ENCODE measurements at places on chromosomes 4 and X.

DNA sequence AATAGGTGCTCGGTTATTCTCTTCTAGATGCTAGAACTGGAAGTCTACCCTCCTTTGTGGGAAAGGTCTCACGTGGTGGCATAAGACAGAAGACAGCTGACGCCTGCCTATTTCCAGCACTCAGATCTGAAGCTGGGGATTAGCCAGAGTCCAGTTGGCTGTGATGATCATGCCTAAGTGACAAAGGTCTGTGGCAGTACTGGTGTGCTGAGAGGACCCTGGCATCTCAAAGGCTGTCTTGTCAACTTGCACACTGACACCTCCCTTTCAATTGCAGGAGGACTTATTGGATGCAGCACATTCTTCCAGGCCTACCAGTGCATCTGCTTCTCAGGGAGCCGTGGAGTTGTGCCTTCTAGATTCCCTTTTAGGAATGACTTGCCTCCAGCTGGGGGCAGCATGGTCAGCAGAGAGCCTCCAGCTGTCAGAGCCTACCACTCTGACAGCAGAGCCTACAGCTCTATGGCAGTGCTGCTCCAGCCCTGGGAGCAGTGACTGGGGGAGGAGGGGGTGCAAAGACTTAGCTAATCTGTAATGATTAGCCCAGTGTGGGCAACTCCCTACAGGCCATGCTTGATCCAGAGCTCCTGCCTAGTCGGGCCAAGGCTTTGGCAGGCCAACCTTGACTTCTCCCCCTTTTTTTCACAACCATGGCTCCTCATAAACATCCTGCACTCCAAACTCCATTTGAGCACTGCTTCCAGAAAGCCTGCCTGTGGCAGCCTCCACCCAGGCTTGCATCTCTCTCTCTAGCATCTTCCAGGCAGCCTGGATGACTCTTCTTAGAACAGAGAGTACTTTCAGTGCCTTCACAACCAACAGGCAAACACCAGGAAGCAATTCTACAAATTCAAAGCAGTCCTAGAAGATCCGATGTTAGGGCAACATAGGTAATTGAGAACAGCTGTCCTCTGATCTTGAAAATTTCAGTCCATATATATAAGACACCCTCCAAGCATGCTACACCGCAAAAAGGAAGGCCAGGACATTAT, 13.8 kb upstream of the FGFBP2 start:
- no peak for DNase-seq

DNA sequence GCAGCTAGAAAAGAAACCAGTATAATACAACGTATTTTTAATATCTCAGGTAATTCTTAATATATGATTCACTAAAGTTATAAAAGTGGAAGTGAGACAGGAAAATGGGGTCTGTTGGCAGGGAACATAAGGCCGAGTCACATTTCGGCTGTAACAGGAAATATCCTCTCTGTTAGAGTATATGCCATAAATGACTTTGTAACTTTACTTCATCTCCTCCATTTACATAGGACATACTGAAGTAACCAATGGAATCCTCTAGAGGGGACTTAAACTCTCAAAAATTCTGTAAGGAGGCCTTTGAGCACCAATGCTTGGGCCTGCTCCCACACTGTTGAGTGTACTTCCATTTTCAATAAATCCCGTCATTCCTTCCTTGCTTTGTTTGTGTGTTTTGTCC, 71.3 kb downstream of the ANKRD17 start:
- no peak for DNase-seq

DNA sequence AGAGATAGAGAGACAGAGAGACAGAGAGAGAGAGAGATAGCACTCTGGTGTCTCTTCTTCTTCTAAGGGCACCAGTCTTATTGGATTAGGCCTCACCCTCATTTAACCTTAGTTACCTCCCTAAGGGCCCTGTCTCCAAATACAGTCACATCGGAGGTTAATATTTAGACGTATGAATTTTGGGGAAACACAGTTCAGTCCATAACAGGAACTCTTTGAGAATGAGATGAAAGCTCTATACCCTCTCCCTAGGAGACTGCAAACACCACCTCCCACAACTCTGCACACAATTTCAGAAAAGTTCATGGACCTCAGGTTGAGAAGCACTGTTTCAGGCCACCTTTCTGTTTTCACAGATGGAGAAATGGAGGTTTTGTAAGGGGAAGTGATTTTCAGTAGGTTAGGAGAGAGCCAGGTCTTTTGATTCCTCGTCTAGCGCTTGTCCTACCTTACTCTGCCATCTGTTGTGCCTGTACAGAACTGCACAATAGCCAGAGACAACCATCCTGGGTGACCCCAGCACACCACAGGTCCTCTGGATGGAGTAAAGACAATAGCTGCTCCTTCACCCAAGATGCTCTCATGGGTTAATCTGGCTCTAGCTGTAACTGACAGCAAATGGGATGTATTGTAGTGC, 16.9 kb upstream of the LOC101059915 start:
- DNase-seq: no peak

- DNase-seq: no peak
Observed at GRCh38 chrX:107677501-107677901, 49.2 kb downstream of the PRPS1 start.

DNA sequence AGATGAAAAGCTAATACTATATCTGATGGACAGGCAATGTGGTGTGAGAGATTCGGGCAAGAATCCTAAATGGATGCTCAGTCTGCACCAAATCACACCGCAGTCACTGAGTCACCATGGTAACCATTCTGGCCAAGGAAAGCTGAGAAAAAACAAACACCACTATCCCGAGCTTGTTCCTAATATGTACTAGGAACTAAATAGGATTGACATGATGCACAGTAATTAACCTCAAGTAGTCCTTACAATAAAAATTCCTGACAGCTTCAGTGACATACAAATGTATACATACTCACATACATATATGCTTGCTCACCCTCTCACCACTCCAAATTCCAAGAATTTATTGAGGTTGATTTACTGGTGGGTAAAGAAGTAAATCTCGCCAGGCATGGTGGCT, 1.1 kb upstream of the RAB40A start:
- DNase-seq: no peak

DNA sequence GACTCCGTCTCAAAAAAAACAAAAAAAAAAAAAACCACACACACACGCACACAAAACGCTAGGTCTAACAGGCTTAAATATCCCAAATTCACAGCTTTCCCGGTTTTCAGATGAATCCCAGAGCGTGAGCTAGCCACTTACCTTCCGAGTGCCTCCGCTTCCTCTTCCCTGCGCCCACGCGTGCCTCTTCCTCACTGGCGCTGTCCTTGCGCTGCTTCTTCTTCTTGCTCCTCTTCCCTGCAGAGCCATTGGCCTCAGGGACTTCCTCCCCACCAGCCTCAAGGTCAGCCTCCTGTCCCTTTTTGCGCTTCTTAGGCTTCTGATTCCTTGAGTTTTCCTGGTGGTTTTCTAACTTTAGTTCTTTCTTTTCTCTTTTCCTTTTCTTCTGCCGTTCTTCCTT, 15.7 kb downstream of the LYAR start:
- DNase-seq: no peak

DNA sequence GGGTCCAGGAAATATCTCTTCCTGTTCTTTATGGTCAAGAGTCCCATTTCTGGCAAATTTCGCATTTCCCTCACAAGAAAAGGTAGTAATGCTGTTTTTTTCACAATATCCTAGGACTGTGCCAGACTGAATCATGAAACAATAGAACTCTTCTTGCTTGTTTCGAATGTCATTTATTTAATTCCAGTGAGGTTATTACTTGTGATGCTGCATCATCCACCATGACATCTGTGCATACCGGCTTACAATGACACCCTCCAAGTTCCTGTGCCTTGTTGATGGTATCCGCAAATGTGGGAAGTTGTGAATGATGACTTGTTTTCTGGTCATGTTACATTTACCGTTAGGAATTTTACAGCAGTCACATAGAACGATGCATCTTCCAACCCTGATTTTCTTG, 42.9 kb upstream of the SPRY1 start:
- DNase-seq: no peak

- DNase-seq: no peak
Observed at GRCh38 chr4:498328-498904, 540 bp downstream of the ZNF721 start.

DNA sequence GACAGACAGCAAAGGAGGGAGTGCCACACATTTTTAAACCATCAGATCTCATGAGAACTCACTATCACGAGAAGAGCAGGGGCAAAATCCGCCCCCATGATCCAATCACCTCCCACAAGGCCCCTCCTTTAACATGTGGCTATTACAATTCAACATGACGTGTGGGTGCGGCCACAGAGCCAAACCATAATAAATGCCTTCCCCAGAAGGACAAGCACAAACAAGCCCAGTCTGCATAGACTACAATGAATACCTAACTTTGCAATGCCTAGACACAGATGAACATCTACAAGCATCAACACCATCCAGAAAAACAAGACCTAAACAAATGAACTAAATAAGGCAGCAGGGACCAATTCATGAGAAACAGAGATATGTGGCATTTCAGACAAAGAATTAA, 12.3 kb downstream of the ETDA start:
- DNase-seq: no peak

DNA sequence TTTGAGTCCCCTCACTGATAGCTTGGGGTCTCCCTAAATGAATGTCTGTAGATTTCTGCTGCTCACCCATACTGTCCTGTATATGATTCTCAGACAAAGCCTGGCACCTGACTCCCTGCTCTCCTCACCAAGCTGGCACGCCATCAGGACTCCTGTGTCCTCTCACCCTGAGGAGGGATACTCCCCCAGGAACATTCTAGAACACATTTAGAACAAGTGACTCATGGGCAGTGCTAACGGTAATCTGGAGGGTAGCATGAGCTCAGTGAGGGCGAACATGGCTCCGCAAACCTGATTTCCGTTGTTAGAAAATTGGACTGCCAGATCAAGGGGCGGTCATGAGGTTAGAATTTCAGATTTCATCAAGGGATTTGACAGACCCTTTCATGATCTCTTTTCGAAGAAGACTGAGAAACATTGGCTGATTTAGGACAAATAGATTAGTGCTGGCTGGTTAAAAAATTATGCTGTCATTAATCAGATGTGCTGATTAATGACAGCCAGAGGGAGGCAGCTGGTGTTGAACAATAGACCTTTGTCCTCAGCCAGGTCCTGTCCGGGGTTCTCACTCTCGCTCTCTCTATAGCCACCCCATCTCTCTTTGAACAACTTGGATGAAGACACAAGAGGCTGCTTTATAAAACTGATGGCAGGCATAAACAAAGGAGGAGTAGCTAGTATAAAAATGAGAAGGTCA, 244.3 kb downstream of the PTTG2 start:
- no peak for DNase-seq

DNA sequence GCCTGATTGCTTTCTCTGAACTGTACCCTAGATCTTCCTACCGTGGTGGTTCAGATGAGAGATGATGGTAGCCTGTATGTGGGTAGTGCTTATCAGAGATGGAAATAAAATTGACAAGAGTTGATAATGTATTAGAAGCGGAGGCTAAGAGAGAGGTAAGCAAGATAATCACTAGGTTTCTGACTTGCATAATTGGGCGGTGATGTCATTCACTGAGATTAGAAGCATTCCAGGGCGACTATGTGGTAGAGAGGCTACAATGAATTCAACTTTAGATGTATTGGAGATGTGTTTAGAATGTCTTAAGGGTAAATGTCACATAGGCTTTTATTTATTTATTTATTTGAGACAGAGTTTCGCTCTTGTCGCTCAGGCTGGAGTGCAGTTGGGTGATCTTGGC, 415 bp upstream of the TENM3 start:
- no peak for DNase-seq

GRCh38 chr4:26458157-26458561, 32.1 kb downstream of the CCKAR start:
- DNase-seq: no peak

- no peak for DNase-seq
Observed at GRCh38 chr4:152052451-152053057, 291.7 kb upstream of the GATB start.

DNA sequence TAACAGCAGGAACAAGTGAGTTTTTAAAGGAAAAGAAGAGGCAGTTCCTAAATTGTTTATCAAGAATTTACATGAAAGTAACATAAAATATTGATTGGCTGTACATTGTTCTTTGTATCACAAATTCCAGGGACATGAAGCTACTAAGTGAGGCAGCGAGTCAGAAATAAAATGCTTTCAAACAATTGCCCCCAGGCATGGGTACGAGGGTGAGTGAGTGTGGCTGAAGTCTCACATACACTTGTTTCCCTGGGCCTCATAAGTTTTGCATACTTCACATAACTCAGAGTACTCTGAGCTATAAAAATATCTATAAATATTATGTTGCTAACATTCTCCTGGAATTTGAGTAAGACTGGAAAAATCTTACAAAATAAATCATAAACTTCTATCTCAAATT, 511.6 kb upstream of the PRKX start:
- no peak for DNase-seq

DNA sequence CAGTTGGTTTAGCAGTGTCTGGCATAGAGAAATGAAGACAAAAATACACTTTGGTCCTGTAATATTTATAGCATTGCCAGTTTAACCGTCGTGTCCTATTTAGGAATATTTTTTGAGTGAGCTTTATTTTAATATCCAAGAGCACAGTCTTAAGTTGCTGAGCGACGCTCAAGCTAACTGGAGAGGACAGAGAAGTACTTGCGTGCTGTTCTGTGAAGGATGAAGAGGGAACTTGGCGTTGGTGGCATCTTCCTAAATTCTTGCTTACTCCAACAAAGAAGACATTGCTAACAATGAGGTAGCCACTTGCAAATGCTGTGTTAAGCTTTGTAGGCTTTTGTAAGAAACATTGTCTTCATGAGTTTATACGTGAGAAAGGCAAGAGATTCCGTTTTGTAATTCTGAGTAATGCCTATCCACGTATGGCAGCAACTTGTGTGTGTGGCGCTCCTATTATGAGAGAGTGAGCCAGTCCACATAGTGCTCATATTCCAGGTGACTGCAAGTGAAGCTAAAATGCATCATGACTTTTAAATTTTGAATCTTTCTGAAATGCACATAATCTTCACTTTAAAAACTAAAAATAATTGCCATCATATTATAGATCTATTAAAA, 50.6 kb downstream of the SYNPO2 start:
- no peak for DNase-seq

- no peak for DNase-seq
Observed at GRCh38 chr4:10085386-10085785, 31.2 kb downstream of the WDR1 start.

GRCh38 chr4:7423391-7423790, 11.3 kb downstream of the PSAPL1 start:
- no peak for DNase-seq

GRCh38 chr4:177413076-177413475, 29.2 kb downstream of the AGA start:
- no peak for DNase-seq

GRCh38 chr4:105140684-105141490, 5.8 kb upstream of the TET2 start:
- DNase-seq: no peak

- DNase-seq: no peak
Observed at GRCh38 chrX:111308039-111308438, 37.8 kb upstream of the CAPN6 start.

DNA sequence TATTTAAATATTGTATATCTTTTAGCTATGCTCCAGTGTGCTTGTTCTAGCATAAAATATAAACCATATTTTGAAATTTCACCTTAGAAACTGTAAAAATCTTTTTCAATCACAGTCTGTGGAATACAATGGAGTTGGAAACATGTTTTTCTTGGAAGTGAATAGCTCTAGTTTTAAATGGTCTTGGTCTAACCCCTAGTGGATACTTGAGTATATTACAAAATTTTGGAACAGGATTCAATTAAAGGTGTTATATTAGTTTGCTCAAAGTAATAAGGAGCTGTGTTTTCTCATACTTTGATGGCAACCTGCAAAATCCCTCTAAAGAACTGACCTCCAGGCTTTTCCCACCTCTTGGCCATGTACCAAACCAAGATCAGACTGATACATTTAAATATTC, 48.2 kb downstream of the STK26 start:
- DNase-seq: no peak

GRCh38 chr4:39571504-39571903, 44.3 kb upstream of the UGDH start:
- DNase-seq: no peak

All from NCI-H2029 treated with DMSO at 0.1 percent for 48 hours (cell line).